ENCODE measurements at places on chromosomes 3 and 15.
A peak's percentile ranks its signal among the peaks of the same experiment; 100 is the strongest.

GRCh38 chr3:182793663-182794454 lies 555 bp downstream of the ATP11B start:
- DNase-seq, result peak; percentile 70

GRCh38 chr3:25910997-25911396 lies 121.1 kb downstream of the OXSM start:
- DNase-seq, result peak; percentile 24

GRCh38 chr3:18201315-18201714 lies 223.8 kb downstream of the SATB1 start:
- DNase-seq, result no peak

GRCh38 chr3:9986230-9986725 lies 363 bp downstream of the EMC3 start:
- no peak for DNase-seq

DNA sequence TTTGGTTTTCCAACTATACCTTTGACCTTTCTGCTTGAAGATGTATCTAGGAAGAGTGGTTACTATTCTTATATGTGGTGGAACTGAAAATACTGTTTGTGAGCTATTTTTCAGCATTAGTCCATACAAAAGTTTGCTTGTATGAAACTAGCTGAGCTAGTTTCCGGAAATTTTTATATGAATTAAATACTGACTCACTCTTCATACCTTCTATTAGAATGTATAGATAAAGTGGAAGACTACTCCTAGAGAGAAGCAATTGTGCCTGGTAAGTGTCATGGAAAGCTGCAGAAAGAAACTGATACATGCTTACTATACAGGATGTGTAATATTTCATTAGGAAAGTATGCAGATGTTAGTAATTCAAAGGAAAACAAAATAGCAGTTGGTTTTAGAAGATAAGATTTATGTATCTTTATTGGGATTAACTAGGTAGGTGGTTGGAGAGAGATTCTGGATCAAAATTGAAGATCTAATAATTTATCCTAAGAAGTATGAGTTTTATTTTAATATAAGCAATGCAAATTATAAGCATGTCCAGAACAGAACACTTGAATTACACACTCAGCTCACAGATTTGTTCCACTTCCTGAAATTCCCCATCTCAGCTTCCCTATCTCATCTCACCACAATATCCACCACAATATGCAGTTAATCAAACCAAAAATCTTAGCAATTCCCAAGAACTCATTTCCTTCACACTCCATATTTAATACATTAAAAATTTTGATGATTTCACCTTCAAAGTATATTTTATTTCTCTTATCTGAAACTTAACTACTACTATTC lies 82.8 kb downstream of the BCHE start:
- no peak for DNase-seq

DNA sequence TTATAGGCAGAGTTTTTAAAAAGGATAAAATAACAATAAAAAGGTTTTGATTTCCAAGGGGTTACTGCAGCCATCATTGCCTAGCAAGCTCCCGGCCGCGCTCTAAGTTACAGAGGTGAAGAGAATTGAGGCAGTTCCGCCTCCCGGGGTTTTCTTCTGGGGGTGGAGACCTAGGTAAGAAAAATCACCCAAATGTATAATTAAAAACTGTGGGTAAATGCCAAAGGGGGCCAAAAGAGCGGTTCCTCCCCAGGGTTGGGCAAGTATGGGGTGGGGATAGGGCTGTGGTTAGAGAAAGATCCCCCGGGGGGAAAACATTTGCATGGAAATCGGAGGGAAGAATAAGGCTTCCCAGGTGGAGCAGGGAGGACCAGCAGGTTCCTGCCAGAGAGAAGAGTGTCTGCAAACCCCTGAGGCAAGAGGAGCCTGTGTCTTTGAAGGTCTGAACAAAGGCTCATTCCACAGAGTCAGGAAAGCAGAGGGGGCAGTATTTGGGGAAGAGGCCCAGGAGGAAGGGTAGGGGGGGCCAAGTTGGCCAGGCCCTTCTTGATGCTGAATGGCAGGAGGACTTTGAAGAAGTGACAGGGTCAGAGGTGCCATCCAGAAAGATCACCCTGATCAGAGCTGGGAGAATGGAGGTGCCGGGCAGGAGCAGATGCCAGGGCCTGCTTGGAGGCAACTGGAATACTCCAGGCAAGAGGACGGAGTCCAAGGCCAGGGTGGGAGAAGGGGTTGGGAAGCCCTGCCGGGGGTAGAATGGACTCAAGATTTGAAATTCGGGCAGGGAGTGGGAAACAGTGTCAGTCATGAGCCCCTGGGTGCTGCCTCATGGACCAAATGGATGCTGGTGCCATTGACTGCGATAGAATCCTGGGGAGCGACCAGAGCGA lies 152.9 kb upstream of the RGMA start:
- no peak for DNase-seq

DNA sequence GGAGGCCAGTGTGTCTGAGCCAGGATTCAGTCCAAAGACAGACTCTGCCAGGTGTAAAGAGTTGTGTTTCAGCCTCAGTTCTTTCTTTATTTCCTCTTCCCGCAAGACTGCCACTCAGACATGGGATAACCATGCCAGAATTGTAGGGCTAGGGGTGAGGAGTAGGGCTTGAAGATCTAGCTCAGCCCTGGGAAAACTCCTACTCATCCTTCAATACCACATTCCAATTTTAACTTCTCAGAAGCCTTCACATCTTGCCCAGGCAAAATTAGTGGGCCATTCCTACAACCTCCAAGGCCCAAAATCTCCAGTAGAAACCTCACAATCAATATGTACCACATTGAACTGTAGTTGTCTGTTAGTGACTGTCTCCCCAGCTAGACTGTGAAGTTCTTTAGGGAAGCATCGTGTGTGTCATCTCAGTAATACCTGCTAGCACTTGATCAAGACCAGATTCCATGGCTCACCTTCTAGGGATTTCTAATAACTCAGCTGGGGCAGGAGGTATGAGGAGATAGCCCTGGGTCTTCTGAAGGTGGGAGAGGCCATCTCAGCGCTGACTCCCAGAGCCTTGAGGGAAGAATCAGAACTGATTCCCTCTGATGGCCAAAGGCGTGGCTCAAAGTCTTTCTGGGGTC lies 19.7 kb downstream of the HRH1 start:
- DNase-seq, result no peak

GRCh38 chr3:12132881-12133280 lies 25.8 kb downstream of the TIMP4 start:
- no peak for DNase-seq

GRCh38 chr3:15708882-15709677 lies 88.7 kb downstream of the ANKRD28 start:
- no peak for DNase-seq

DNA sequence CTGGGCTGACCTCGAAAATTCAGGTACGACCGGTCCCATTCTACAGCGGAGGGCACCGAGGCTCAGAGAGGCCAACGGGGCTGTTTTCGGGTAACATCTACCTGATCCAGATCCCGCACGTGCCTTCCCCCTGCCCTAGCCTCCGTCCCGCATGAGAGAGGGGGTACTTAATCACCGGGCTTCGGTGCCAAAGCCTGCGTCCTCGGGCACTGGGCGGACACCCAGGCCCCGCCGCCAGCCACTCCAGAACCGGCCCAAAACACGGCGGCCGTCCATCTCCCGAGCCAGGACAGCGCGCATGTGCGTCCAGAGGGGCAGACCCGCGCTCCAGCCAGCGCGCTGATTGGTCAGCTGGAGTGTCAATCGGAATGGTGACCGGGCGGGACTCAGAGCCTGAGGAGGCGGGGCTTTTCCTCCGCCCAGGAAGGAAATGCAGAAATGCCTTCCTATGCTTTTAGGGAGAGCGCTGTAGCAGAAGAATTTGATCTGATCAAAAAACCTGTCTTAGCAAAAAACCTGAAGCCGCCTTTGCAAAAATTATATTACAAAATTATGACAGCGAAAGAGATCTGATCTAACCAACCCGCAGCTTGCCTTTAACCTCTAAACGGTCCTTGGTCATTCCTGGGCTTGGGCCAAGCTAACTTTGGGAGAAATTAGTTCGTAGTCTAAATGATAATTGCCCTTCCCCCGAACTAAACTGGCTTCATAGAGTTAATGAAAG lies at the start of gene RPUSD3:
RPUSD3 (minus strand) TSS at position 294 of the 724 bp plus-strand sequence; CDS start at position 276, 18 bp downstream.
- peak; percentile 94 for DNase-seq

GRCh38 chr3:126213379-126214028 lies 33.1 kb upstream of the ALDH1L1 start:
- no peak for DNase-seq

- no peak for DNase-seq
Measured at GRCh38 chr3:13623101-13623654, 74.3 kb downstream of the FBLN2 start.

GRCh38 chr3:13370609-13371008 lies 49.5 kb downstream of the NUP210 start:
- DNase-seq, result no peak

DNA sequence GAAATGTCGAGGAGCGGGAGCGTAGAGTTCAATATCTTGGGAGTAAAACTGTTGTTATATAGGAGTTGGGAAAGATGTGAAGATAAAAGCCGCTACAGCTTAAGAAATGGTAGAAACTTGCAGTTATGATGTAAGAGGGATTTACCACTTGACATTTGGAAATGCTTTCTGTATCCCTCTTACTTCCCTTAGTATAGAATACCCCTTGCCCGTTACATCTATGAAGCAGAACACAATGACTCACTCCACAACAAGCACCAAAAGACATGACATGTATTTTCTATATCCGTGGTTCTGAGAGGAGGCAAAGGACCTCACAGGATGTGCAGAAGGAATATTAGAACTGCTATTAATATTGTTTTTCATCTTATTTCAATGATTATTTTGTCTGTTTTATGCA lies 254.2 kb upstream of the NR2F2 start:
- no peak for DNase-seq

DNA sequence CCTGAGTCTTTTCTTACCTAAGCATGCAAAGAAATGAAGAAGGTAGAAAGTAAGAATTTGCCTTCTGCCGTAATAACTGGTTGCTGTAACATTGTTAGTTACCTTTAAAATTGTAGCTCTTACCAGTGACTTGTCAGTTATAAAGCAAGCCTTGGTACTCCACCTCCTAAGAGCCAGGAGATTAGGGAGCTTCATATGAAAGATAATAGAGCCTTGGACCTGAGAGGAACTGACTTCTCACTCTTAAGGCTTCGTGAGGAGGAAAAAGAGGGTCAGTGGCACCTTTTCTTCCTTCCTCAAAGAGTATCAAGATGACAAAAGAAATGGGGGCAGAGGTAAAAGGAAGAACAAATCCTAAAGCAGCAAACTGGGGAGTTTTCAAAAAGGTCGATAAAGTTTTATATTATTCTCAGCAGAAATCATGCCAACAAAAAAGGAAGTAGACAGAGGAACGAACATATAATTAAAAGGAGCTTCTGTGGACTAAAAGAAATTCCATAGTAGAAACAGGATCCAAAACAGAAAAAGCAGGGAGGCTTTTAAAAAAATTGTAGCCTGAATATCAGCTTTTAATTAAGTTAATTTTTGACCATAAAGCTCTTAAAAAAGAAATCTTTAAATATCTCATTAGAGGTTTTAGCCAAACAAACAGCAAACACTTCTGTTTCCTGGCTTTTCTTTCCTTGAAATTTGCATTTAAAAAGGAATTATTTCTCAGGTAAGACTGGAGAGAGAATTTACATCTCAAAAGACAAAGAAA lies 847.1 kb upstream of the ALCAM start:
- no peak for DNase-seq

GRCh38 chr3:45644791-45645201 lies 44.4 kb upstream of the SACM1L start:
- no peak for DNase-seq

- DNase-seq, result no peak
Measured at GRCh38 chr3:13507247-13507569, 27.1 kb downstream of the HDAC11 start.

- DNase-seq, result peak; percentile 68
Measured at GRCh38 chr15:38176155-38176554, 76.5 kb upstream of the SPRED1 start.

DNA sequence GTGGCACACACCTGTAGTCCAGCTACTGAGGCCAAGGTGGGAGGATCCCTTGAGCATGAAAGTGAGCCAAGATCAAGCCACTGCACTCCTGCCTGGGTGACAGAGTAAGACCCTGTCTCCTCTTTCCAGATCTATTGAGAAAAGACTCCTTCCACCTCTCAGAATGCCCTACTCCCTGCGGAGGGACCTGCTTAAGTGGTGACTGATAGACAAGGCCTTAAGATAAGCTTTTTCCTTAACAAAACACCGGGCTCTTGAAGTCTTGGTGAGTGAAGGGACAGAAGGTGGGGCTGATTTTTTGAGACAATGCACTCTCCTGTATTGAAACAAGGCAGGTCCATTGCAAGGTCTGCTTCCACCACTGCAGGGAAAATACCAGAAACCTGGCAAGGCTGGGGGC lies 338.4 kb upstream of the FRG2C start:
- DNase-seq, result no peak

DNA sequence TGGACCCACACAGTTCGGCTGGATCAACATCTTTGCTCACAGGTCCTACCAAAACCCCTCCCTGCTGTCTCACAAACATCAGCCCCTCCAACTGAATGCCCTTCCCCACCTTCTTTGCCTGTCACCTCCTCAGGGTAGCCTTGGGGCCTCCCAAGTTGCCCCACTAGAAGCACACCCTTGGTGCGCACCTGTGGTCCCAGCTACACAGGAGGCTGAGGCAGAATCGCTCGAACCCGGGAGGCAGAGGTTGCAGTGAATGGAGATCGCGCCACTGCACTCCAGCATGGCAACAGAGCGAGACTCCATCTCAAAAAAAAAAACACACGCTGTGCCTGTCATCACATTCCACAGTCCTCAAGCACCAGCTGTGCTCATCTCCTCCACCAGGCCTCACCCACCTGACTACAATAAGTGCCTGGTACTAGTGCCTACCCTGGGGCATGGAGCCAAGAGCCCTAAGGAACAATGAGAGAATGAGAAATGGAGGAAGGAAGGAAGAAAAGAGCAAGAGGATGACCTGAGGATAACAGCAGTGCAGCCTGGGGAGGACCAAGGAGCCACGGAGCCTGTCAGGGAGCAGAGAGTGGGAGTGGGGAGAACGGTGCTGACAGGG lies 26.0 kb downstream of the RPN1 start:
- no peak for DNase-seq

GRCh38 chr15:69390575-69390974 lies 23.6 kb upstream of the KIF23 start:
- DNase-seq, result no peak

GRCh38 chr15:33027306-33028035 lies 167.0 kb downstream of the FMN1 start:
- DNase-seq, result no peak

DNA sequence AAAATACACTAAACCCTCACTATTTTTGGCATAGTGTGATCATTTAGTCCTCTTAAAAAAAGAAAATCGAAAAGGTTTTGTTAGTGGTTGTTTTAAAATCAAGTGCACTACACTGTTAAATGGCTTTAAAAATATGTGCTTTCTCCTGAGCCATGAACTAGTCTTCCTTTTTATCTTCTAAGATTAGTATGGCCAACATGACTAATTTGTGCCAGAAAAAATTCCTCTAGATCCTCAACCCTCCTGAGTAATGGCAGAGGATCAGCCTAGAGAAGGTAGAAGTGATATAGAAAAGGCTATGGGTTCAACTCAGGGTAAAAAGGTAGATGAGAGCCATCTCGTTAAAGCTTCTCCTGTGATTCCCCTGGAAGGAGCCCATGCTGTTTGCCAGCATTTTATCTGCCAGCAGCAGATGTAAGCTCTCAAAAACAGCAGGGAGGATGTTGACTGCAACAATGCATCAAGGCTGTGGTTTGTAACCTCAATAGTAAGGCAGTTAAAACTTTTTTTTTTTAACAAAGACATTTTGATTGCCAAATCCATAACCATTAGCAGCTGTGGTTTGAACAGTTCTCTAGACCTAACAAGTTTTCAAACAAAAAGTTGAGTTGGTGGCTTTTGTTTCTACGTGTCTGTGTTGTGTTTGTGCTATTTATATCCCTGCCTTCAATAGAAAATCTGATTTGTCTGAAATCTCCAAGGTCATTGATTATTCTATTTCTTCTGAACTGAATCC lies 30.2 kb upstream of the ZNF609 start:
- peak; percentile 31 for DNase-seq
